ENCODE measurements at places on chromosomes 11 and 22. TPM values are rescaled to one million over a fixed set of nuclear protein-coding genes. Genes with fewer than 3 reads are reported as not detected.

Gene PIH1D2
- 0.73 TPM for total RNA-seq

Gene RIMBP3C
- not detected for total RNA-seq

Gene ZFP91
- total RNA-seq, result 29.5 TPM

Gene ACRV1
- not detected for total RNA-seq

Gene PRDX5
- total RNA-seq, result 201 TPM

Gene BLID
- total RNA-seq, result not detected

Gene TMEM191C
- 0.74 TPM for total RNA-seq

- peaks cover 2% of the 10 kb centered on the region for H3K36me3 ChIP-seq
- no peaks in the 10 kb centered on the region for H3K27me3 ChIP-seq
- no peak overlapping the region for H3K27ac ChIP-seq
Measured at GRCh38 chr22:30027791-30028190, 52.5 kb upstream of the HORMAD2 start.

DNA sequence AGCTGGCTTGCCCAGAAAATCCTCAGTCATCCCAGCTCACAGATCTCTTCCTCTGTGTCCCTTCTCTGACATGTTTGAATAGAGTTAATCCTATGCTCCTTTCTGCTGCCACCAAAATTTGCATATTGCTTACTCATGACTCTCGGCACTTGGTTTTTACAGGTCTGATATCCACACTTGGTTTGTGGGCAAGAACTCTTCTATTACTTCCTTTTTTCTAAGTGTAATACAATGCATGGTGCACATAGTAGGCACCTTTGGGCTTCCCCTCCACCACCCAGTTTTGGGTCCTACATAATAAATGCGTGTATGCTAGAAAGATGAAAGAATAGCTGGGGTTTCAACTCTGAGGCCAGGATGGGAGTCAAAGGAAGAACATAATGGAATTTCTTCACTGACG lies 69.7 kb upstream of the GRK3 start:
- no peak overlapping the region for H3K4me3 ChIP-seq
- no peak overlapping the region for H3K27ac ChIP-seq
- H3K36me3 ChIP-seq, result no peaks in the 10 kb centered on the region
- H3K27me3 ChIP-seq, result no peaks in the 10 kb centered on the region
- no peak for DNase-seq
- no peaks in the 10 kb centered on the region for H3K4me1 ChIP-seq

GRCh38 chr11:104655066-104655465 lies 243.2 kb downstream of the CASP12 start:
- H3K4me3 ChIP-seq, result no peak overlapping the region
- DNase-seq, result no peak
- H3K4me1 ChIP-seq, result no peaks in the 10 kb centered on the region

- DNase-seq, result no peak
- H3K36me3 ChIP-seq, result no peaks in the 10 kb centered on the region
- H3K4me1 ChIP-seq, result peaks cover 21% of the 10 kb centered on the region
- no peak overlapping the region for H3K27ac ChIP-seq
- no peaks in the 10 kb centered on the region for H3K27me3 ChIP-seq
Measured at GRCh38 chr22:37631448-37632173, 7.9 kb upstream of the SH3BP1 start.

DNA sequence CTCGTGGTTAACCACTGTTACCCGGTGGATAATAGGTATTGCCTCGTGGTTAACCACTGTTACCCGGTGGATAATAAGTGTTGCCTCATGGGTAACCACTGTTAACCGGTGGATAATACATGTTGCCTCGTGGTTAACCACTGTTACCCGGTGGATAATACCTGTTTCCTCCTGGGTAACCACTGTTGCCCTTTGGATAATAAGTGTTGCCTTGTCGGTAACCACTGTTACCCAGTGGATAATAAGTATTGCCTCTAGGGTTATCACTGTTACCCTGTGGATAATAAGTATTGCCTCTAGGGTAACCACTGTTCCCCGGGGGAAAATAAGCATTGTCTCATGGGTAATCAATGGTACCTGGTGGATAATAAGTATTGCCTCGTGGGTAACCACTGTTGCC lies 15.0 kb upstream of the NXPE4 start:
- no peaks in the 10 kb centered on the region for H3K4me1 ChIP-seq
- no peaks in the 10 kb centered on the region for H3K36me3 ChIP-seq
- H3K4me3 ChIP-seq, result no peak overlapping the region
- no peaks in the 10 kb centered on the region for H3K27me3 ChIP-seq
- DNase-seq, result no peak

DNA sequence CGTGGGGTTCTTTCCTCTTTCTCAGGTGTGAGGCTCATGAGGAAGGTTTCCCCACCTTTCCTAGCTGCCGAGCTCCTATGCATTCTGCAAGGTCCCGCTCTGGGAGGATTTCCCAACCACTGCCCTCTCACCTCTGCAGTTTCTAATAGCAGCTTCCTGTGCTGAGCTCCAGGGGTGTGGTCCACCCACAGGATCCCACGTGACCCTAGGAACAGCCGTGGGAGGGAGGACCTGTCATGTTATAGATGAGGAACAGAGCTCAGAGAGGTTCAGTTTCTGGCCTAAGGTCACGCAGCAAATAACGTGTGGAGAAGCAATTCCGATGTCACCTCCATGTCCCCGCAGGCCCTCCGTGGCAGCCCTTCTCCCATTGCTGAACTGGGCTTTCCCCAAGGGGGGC lies 38.5 kb downstream of the FLRT1 start:
- no peak for DNase-seq
- H3K27me3 ChIP-seq, result peaks cover 2% of the 10 kb centered on the region
- H3K27ac ChIP-seq, result no peak overlapping the region

DNA sequence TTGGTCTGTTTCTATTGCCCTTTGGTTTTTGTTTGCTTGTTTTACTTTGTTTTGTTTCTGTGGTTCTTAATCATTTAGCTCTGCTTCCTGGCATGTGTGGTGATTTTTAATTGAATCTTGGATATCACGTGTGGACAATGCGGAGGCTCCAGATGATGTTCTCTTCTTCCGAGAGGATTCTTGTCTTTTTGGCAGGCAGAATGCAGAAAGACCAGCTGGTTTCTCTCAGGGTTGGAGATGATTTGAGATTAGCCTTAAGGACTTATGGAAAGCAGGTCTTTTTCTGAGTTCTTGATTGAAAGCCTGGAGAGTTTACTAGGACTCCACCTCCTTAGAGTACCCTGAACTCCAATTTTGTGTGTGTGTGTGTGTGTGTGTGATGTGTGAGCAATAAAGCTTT lies 21.0 kb upstream of the ANO1 start:
- H3K36me3 ChIP-seq, result no peaks in the 10 kb centered on the region
- no peak overlapping the region for H3K27ac ChIP-seq
- no peak for DNase-seq
- no peak overlapping the region for H3K4me3 ChIP-seq
- H3K4me1 ChIP-seq, result no peaks in the 10 kb centered on the region

- H3K27ac ChIP-seq, result no peak overlapping the region
- H3K27me3 ChIP-seq, result no peaks in the 10 kb centered on the region
- no peaks in the 10 kb centered on the region for H3K36me3 ChIP-seq
- H3K4me1 ChIP-seq, result no peaks in the 10 kb centered on the region
- no peak overlapping the region for H3K4me3 ChIP-seq
Measured at GRCh38 chr22:45578524-45579147, 76.0 kb downstream of the FBLN1 start.

GRCh38 chr11:79434283-79434682 lies 6.5 kb downstream of the TENM4 start:
- peaks cover 14% of the 10 kb centered on the region for H3K27me3 ChIP-seq
- no peak overlapping the region for H3K27ac ChIP-seq
- DNase-seq, result no peak
- H3K4me1 ChIP-seq, result peaks cover 23% of the 10 kb centered on the region
- no peaks in the 10 kb centered on the region for H3K36me3 ChIP-seq

- no peak overlapping the region for H3K27ac ChIP-seq
- peaks cover 9% of the 10 kb centered on the region for H3K4me1 ChIP-seq
- no peak for DNase-seq
- H3K36me3 ChIP-seq, result no peaks in the 10 kb centered on the region
Measured at GRCh38 chr11:134047586-134047999, 21.3 kb upstream of the JAM3 start.

DNA sequence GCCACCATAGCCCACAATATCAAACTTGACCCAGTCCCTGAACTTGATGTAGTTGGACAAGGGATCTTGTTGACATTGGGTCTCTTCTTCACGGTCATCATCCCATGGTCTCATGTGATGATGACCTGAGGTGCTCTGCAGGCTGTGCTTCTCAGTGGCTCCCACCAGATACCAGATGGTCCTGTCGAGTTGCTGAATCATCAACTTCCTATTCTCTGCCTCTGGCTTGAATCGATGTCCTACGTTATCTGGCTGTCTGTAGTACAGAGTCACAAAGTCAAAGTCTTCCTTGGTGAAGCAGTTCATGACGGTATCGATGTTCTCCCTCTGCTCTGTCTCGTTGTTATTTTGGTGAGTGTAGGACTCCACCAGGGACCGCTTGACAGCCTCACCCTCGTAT lies 145.7 kb upstream of the ALDH3B2 start:
- no peak overlapping the region for H3K27ac ChIP-seq
- H3K4me3 ChIP-seq, result no peak overlapping the region
- no peak for DNase-seq
- H3K27me3 ChIP-seq, result no peaks in the 10 kb centered on the region
- H3K4me1 ChIP-seq, result no peaks in the 10 kb centered on the region

DNA sequence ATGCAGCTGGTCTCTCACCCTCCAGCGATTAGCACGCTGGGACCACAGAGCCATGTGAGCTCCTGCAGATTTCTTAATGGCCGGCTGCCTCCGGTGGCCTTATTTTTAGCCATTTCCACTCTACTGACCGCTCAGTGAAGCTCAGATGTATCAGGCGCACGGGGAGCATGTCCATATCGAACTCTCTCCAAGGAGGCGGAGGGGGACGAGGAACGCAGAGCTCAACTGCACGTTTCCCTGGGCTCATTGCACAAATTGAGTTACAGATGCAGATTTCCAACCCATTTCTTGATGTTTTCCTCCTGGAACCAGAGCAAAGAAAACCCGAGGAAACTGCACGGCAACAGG lies 207.1 kb downstream of the CTTN start:
- H3K36me3 ChIP-seq, result no peaks in the 10 kb centered on the region
- no peak overlapping the region for H3K4me3 ChIP-seq
- H3K4me1 ChIP-seq, result peaks cover 25% of the 10 kb centered on the region
- no peak for DNase-seq
- H3K27ac ChIP-seq, result no peak overlapping the region
- H3K27me3 ChIP-seq, result no peaks in the 10 kb centered on the region

- no peaks in the 10 kb centered on the region for H3K27me3 ChIP-seq
- DNase-seq, result no peak
- no peaks in the 10 kb centered on the region for H3K4me1 ChIP-seq
- no peak overlapping the region for H3K27ac ChIP-seq
Measured at GRCh38 chr11:33936725-33937604, 45.1 kb upstream of the LMO2 start.

DNA sequence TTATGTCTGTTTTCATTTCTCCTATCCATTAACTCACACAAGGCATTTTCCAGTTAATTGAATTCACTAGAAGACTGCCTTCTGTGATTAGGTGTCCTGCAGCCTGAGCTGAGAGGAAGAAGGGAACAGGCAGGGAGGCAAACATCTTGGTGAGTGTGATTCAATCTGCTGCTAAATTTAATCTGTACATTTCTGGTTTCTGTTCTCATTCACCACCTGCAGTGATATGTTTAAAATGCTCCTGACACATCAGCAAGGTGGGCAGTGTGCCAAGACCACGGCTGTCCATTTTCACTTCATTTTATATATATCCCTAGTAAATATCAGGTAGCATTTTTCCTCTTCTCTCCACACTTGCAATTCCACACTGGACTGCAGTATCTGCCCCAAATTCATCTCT lies 416.5 kb downstream of the TMEM135 start:
- no peak for DNase-seq
- H3K4me3 ChIP-seq, result no peak overlapping the region
- H3K36me3 ChIP-seq, result no peaks in the 10 kb centered on the region

DNA sequence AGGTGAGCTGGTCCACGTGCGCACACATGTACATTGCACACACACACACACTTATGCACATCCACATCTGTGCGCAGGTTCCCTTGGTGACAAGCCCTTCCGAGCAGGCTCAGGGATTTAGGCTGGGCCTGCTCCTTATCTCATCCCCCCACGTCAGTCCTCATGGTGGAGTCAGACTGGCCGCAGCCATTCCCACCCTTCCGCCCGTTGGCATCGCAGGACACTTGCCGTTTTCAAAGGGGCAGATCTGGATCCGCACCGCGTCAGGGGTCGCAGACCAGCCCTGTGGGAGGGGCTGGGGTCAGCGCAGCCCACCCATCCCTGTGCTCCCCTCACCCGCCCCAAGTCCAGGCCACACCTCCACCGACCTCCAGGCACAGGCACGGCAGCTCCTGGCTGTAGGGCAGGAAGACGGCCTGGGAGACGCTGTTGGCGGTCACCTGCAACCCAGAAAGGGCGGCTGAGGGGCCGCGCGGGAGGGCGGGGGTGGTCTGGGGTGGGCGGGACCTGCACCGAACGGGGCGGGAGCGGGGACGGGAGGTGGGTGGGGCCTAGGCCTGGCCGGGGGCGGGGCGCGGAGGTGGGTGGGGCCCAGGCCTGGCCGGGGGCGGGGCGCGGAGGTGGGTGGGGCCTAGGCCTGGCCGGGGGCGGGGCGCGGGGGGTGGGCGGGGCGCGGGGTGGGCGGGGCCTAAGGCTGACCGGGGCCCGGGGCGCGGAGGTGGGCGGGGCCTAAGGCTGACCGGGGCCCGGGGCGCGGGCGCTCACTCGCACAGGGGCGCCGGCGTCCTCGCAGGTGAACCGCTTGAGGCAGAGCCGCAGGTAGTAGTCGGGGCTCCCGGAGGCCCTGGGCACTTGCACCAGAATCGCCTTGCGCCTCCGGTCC lies 13.3 kb downstream of the IL17REL start:
- H3K27me3 ChIP-seq, result peaks cover 10% of the 10 kb centered on the region
- H3K27ac ChIP-seq, result no peak overlapping the region
- H3K36me3 ChIP-seq, result no peaks in the 10 kb centered on the region
- peak; percentile 78 for DNase-seq

GRCh38 chr11:74538680-74539079 lies 45.2 kb upstream of the LIPT2 start:
- H3K4me3 ChIP-seq, result no peak overlapping the region
- H3K4me1 ChIP-seq, result no peaks in the 10 kb centered on the region
- H3K27me3 ChIP-seq, result no peaks in the 10 kb centered on the region
- DNase-seq, result no peak
- H3K27ac ChIP-seq, result no peak overlapping the region

DNA sequence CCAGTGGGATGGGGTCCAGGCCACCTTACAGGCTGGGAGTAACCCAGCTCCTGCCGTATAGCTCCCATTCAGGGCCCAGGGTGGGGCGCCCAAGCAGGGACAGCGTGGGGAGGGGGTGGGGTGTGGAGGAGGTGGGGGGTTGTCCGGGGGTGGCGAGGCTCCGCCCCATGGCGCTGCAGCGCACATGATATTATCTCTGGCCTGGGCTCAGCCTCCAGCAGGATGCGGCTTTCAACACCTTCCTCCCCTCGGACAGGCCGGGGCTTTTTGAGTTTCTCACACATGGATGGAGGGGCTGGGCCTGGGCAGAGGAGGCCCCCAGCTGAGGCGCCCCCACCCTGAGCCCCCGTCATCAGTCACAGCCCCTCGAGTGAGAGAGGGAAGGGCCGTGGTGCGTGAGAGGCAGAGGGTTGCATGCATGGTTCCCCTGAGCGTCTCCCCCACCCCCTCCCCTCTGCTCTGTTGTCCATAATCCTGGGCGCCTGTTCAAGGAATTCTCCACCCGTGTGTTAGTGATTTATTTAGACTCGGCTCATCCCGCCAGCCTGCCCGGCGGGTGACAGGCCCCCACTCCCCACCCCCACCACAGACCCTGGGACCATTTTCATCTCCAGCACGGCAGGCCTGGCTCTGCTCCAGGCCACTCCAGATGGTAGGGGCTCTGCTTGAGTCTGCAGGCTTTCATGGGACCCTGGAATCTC lies 44.9 kb downstream of the WNT11 start:
- peaks cover 15% of the 10 kb centered on the region for H3K27me3 ChIP-seq
- no peak overlapping the region for H3K4me3 ChIP-seq
- H3K36me3 ChIP-seq, result no peaks in the 10 kb centered on the region
- peaks cover under 1% of the 10 kb centered on the region for H3K4me1 ChIP-seq

- no peak overlapping the region for H3K27ac ChIP-seq
- H3K27me3 ChIP-seq, result no peaks in the 10 kb centered on the region
- H3K4me1 ChIP-seq, result no peaks in the 10 kb centered on the region
- no peak overlapping the region for H3K4me3 ChIP-seq
Measured at GRCh38 chr11:110966131-110966530, 253.9 kb upstream of the ARHGAP20 start.
